ENCODE measurements at places on chromosomes 12 and 14.

DNA sequence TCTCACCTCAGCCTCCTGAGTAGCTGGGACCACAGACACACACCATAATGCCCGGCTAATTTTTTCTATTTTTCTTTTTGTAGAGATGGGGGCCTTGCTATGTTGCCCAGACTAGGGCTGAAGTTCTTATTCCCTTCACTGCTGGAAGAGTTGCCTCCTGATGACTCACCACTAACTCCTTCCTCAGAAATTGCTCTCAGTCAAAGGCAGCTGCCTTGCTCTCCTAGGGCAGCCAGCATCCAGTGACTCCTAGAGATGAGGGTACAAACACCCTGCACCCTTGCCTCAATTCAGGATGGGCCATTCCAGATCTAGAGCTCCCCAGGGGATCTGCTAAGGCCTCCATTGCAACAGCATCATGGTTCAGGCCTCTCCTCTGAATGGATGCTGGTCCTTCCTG lies 54.0 kb upstream of the RASSF8 start:
- DNase-seq = peak; percentile 43

GRCh38 chr12:91663310-91663709 lies 480.7 kb upstream of the DCN start:
- no peak for DNase-seq

GRCh38 chr12:55711786-55712553 lies 3.9 kb upstream of the BLOC1S1 start:
- peak; percentile 19 for DNase-seq

- DNase-seq = no peak
Measured at GRCh38 chr12:5506821-5507231, 74.9 kb downstream of the NTF3 start.

GRCh38 chr14:73426877-73427276 lies 31.5 kb downstream of the NUMB start:
- DNase-seq = peak; percentile 65

DNA sequence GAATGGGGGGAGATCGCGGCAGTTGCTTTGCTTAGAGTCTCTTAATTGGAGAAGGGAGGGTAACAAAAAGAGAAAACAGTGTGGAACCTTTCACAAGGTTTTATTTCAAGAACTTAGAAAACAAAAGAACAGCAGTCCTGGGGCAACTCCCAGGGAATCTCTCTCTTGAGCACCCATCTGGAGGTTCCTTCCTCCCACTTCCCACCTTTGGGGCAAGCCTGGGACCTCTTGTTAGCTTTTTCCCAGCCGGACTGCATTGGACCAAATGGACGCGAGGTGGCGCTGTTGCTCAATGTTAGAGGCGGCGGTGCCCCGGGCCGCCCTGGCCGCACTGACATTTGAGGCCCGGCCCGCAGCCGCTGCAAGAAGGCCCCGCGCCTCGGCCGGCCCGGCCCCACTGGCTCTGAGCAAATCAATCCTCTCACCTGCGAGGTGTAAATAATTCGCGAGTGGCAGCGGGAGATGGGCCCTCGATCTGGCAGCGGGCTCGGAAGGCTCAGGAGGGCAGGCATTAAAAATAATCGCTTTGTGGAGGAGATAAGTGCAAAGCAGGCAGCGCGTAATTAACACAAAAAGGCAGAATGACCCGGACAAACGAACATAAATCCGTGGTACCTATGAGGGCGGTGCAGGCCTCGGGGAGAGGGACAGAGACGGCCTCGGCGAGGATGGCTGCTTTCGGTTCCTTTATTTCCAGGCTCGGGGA lies 2.8 kb upstream of the HOXC8 start:
- DNase-seq = peak; percentile 82

- DNase-seq = no peak
Measured at GRCh38 chr14:92323916-92324818, 1.2 kb downstream of the SLC24A4 start.

- no peak for DNase-seq
Measured at GRCh38 chr14:90522571-90523191, 125.9 kb downstream of the CALM1 start.

DNA sequence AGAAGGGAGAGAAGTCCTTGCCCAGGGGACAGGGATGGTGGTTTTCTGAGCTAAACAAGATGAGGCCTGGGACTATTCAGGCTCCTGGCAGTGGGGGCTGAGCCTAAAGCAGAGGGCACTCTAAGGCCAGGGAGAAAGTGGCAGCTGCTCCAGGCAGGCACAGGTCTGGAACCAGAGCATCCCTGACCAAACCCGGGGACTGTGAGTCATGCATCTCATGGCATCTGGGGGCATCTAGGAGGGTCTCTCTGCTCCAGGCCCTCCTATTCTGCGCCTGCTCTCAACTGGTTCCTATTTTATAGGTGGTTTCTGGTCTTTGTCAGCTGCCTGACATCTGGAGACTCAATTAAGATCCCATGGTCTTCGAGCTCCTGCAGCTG lies 11.6 kb downstream of the KRT7 start:
- DNase-seq = no peak

GRCh38 chr14:68266998-68267397 lies 447.4 kb downstream of the RAD51B start:
- DNase-seq = no peak

- no peak for DNase-seq
Measured at GRCh38 chr12:94900496-94900895, 103.0 kb downstream of the NDUFA12 start.

DNA sequence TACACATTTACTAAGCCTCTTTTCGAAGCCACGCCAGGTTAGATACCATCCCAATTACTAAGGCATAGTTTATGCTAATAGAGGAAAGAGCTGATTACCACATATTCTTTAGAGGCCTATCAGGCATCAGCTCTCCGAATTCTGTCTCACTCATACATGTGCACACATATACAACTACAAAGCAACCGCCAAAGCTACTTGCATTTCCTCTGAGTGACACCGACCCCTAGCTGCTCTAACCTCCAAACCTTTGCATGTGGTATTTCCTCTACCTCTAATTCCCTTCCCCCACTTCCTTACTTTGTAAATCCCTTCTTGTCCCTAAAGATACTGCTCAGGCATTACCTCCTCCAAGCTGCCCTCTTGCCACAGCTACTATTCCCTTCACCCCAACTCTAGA lies 107.2 kb downstream of the DUSP6 start:
- no peak for DNase-seq

GRCh38 chr12:12683725-12684124 lies 12.3 kb downstream of the GPR19 start:
- DNase-seq = no peak

- peak; percentile 76 for DNase-seq
Measured at GRCh38 chr12:19575337-19576243, 136.3 kb downstream of the AEBP2 start.

- no peak for DNase-seq
Measured at GRCh38 chr12:32000373-32001005, 41.3 kb downstream of the RESF1 start.

GRCh38 chr14:29410581-29410980 lies 517.1 kb downstream of the PRKD1 start:
- DNase-seq = no peak

DNA sequence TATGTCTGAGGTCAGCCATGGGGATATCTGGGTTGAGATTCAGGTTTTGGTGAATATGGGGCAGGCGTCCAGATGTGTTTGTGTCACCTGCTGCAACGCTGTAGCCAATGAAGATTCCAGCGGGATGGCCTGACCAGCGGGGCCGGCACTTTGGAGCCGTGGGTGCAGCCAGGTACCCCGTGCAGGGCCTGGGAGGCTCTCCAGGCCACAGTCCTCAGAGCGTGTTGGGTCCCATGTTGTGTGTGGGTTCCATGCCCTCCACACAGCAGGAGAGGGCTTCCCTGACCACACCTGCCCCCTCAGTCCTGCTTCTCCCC lies 2.8 kb upstream of the TEX22 start:
- no peak for DNase-seq

Measured in cardiac fibroblast (primary cell).